ENCODE measurements at places on chromosomes 7 and 10.

DNA sequence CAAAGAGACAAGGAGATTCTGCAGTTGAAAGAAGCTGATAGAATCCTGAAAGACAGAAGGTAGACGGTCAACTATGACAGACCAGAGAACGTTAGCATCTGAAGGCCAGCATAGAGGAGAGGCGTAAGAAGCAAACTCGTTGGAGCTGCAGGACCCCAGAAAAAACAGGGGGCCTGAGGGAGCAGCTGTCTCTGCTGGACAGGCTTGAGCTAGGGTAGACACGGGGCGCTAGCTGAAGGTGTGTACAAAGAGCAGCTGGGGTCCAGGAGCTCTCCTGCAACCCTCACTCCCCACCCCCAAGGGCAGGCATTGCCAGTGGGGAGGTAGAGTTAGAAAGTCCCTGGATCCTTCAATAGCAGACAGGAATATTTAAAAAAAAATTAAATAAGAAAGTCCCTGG lies 14.6 kb upstream of the GDI2 start:
- DNase-seq: no peak

DNA sequence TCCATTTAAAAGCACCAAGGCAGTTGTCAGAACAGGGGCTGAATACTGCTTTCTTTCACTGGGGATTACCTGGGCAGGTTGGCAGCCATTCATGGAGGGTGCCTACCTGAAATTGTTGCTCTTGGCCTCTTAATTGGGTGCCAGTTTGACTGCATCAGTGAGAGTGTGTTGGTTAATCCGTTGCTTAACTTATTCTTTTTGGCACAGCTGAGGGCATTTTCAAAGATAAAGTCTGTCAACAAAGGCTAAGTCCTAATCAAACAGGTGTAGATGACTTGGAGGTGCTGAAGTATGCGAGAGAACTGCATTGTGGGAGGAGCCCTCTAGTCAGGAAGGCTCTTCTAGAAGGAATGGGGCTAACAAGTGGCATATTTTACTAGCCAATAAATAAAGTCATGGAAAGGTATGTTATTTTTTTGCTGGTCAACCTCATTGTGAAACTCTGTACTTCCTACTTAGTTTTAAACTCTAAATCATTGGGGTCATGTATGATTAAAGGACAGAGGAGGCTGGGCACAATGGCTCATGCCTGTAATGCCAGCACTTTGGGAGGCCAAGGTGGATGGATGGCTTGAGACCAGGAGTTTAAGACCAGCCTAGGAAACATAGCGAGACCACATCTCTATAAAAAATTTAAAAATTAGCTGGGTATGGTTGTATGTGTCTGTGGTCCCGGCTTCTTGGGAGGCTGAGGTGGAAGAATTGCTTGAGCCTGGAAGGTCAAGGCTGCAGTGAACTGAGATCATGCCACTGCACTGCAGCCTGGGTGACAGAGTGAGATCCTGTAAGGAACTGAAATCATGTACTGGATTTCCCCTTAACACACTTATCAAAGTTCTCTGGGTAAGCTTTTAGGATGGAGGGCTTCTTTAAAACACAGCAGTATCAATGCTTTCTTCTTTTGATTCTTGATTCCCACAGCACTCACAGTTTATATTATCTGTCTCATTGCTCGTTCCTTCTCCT lies 134.1 kb downstream of the LRMDA start:
- no peak for DNase-seq

DNA sequence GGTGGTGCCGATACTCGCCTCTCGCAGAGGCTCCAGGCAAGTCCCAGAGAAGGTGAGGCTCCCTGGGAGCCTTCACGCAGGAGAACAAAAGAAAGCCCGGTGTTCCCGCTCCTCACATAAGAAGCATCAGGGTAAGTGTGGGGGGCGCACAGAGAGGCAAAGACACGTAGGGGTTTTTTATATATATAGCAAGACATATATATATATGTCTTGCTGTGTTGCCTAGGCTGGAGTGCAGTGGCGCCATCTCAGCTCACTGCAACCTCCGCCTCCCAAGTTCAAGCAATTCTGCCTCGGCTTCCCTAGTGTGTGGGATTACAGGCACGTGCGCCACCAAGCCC lies 61.3 kb downstream of the PDIA4 start:
- DNase-seq: no peak

GRCh38 chr10:12156367-12157123 lies 27.1 kb downstream of the SEC61A2 start:
- DNase-seq: no peak

DNA sequence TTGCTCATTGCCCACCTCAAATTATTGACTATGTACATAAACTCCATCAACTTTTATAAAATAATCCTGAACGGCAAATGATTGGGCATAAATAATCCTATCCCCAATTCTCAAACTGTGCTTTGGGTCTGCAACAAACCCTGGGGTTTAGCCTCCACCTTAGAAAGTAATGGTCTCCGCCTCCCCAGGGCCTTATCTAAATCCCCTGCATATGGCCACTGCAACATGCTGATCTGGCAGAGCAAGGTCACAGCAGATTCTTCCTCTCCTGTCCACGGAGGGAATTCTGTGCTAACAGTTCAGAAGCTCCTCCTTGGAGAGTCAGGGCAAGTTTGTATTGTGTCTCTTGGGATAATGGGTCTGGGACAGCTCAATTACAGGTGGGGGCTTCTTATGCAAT lies 18.4 kb downstream of the FXYD4 start:
- no peak for DNase-seq

DNA sequence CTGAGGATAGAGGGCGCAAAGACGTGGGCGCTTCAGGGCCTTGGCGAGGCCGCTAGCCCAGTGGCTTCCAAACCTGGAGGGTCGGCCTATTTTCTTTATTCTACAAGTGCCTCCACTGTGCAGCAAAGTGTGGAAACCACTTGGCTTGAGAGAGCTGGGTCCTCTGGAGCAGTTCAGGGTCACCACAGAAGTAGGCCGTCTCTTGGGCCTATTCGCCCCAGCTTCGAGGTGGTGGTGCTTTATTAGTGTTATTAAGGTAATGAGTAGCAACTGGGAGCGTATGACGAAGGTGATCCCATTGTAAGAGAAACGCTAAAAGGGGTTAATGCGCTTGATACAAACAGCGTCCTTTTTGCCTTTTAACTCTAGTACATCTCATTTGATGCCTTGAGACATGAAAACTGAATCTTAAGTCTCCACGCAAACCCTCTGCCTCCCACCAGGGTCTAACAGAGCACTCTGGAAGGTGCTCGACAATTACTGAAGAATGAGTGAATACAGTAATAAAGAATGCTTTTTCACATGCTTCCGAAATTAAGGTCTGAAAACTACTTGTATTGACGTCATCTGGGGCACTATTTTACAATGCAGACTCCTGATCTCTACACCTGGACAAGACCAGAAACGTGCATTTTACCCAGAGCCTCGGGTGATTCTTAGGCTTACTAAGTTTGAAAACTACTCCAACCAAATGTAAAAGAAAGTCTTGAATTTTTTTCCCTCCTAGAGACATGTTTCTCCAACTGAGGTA lies 647 bp upstream of the GSAP start:
- DNase-seq: no peak

DNA sequence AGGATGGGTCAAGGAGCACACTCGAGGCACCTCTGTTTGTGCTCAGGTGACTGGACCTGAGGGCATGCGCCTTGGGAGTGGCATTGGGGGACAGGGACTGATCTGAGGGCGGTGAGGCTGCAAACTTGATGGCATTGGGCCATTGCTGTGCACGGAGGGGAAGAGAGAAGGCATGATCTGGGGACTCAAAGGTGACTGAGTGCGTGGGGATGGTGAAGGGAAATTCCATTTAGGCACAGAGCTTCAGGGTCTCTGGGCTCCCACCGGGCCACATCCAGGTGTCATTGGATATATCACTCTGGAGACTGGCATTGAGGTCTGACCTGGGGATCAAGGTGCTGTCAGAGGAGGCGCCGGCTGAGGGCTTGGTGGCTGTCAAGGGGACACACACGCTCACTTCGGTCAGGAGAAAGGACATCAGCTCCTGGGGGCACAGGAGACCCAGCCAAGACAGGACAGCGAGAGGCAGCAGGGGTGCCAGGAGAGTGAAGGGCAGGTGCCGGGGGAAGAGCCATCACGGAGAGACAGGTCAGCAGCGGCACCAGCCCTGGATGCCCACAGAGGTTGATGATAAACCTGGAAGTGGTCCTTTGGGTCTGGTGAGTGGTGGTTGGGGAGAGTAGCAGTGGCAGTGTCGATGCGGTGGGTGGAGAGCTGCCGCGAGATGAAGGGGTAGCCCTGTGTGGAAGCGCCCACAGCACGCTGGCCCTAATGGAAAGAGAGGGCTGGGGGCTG lies 5.5 kb downstream of the ADCK2 start:
- no peak for DNase-seq

DNA sequence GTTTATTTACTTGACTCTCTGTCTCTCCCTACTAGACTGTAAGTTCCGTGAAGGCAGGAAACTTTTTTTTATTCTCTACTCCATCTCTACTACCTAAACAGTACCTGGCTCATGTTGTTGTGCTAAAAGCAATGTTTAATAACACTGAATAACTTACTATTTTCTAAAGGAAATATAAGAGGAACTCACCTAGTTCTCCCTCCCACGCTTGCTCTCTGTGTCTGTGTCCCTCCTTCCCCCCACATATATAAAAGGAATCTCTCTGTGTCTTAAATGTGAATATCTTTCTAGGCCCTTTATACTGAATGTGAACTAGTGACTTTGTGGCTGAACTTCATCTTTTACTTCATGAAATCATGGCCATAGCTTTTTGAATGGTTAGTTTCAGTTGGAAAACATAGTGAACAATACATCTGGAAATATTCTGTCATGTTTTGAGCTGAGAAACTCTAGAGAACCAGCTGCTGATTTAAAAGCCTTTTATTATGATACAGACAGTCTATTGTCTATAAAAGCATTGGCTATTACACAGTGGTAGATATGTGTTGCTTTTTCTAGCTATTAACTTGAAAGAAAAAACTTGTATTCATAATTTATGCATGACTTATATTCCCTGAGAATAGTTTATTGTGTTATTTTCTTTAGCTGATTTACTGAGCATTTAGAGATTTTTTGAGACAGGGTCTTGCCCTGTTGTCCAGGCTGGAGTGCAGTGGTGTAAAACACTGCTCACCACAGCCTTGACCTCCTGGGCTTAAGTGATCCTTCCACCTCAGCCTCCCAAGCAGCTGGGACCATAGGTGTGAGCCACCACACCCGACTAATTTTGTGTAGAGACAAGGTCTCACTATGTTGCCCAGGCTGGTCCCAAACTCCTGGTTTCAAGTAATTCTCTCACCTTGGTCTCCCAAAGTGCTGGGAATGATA lies 42.5 kb downstream of the VCL start:
- no peak for DNase-seq

- DNase-seq: no peak
Measured at GRCh38 chr7:4931943-4932342, 27.0 kb downstream of the MMD2 start.

GRCh38 chr7:124276005-124276622 lies 243.2 kb upstream of the TMEM229A start:
- no peak for DNase-seq

- DNase-seq: no peak
Measured at GRCh38 chr10:71727105-71727737, 7.6 kb upstream of the C10orf105 start.

DNA sequence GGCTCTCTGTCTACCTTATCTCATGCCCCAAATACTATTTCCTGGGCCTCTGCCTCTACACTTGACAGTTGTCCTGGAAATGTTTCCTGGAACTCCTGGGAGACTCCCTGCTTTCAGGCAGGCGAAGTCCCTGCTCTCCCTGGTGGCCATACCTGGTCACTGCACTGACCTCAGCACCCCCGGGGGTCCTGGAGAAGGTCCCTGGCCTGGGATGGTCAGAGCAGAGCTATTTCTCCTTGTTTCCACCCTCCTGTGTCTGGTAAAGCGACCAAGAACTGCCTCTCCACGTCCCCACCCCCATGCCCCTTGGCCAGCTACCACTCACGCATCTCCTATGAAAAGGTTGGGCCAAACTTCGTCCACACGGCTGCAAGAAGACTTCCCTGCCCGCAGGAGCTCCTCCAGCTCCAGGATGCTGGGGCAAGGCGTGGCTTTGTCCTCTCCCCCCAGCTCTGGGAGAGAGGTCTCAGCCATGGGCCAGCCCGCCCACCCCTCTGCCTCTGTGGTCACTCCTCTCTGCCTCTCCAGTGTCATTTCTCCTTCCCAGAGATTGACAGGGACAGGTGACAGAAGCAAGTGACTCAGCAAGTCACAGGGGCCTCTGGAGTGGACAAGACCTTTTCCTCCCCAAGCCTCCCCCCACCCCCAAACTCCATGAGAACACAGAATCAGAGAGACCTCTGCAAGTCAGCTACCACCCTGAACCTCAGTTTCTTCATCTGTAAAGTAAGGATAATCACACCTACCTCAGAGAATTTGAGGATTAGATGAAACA lies 2.6 kb upstream of the SAMD8 start:
- no peak for DNase-seq

- no peak for DNase-seq
Measured at GRCh38 chr7:27199849-27200760, at the start of gene HOXA13. TSS of gene HOXA13 (minus strand) at chr7:27200091. CDS start at chr7:27200077, 14 bp downstream.

- DNase-seq: no peak
Measured at GRCh38 chr7:134333943-134334342, 17.2 kb upstream of the SLC35B4 start.

DNA sequence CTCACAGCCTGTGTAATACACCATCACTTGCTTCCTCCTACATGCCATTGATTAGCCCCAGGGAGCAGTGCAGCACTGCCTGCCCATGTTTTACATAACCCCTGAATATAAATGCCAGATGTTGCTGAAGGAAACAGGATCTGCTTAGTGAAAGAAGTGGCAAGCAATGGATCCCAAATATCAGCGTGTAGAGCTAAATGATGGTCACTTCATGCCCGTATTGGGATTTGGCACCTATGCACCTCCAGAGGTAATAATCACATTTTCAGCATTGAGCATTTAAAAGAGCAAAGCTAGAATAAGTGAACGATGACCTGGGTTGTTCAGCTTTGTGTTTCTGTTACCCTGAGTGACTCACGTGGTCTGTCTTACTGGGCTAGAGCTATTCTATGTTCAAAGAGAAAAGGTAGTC lies at the start of gene AKR1C4:
TSS of gene AKR1C4 (plus strand) at position 136 of the 412 bp plus-strand sequence. CDS start at position 167, 31 bp downstream.
- DNase-seq: no peak

DNA sequence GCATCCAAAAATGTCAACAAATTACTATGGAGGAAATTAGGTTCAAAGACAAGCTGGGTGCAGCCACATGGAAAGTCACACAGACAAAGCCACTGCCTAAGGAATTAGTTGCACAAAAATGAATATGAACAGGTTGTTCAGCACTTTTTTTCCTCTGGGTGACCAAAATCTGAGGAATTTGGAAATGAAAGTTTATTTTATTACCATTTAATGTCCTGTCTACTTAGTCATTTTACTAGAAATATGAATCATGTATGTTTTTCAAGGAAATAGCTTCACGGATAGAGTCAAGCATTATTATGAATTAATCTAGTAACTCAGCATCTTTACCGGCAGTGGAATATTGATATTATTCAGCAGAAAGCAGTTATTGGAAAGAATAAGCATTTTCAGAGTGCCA lies 106.3 kb downstream of the ANK3 start:
- DNase-seq: no peak

GRCh38 chr10:93437086-93437945 lies 44.8 kb downstream of the MYOF start:
- DNase-seq: peak; percentile 98

DNA sequence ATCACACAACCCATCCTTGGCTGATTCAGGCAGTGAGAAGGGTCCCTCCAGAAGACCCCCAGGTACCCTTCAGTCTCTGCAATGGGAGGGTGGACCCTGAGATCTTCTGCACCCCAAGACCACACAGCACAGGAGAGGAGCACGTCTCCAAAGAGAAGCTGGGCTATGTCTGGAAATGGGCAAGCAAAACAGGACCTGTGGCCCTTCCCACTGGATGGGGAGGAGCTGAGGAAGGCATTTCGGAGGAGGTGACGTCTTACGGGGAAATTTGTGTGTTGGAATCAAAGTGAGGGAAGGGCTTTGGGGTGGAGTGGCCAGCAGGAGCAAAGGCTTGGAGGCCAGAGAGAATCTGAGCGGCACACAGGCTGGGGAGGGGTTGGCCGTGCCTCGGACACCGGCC lies 16.5 kb downstream of the GRIFIN start:
- no peak for DNase-seq

Data from AG04450 (cell line).